ENCODE measurements at places on chromosomes 1 and 21.

DNA sequence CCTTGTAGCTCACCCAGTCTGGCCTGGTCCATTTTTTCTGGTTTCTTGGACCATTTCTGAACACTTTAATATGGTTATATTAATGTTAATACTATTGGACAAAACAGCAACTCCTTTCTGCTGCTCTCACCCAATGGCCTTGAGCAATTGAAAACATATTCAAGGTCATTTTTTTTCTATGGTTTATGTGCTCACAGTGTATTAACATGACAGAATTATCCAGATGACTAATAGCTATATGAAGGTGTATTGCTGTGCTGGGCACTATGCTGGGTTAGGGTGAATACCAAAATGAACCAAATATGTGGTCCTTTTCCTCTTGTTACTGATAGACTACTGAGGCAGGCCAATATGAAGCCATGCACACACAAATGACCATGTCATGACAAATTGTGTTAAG is 591.6 kb upstream of the PLXNA2 start:
- DNase-seq: no peak

DNA sequence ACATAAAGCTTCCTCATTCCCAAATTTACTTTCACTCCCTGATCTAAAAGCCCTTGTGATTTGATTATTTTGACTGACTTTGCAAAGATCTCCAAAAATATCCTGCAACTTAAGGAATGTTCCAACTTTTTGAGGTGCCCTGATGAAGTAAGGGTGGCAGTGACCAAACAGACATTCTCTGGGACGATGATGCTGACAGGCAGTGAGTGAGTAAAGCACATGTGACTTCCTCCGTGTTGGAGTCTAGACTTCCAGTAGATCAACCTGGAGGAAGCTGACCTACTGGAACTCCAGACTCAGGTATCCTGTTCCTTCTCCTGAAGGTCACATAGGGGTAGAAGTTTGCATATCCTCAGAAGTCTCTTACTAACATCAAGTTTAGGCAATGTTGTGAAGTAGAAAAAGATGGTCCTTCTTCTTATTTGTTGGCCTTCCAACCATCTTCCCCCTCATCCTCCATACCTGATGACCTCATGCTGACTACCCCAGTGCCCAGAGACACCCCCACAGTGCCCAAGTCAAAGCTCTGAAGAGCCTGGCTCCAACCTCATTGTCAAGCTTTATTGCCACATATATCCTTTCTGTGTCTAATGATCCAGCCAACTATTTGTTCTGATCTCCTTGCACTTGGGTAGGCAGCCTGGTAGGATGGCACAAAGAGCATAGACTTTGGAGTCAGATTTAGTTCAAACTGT is 16.0 kb downstream of the TNFSF4 start:
- peak; percentile 18 for DNase-seq

- no peak for DNase-seq
These were observed 60.4 kb upstream of the ATP1A1 start for GRCh38 chr1:116312681-116313069.

DNA sequence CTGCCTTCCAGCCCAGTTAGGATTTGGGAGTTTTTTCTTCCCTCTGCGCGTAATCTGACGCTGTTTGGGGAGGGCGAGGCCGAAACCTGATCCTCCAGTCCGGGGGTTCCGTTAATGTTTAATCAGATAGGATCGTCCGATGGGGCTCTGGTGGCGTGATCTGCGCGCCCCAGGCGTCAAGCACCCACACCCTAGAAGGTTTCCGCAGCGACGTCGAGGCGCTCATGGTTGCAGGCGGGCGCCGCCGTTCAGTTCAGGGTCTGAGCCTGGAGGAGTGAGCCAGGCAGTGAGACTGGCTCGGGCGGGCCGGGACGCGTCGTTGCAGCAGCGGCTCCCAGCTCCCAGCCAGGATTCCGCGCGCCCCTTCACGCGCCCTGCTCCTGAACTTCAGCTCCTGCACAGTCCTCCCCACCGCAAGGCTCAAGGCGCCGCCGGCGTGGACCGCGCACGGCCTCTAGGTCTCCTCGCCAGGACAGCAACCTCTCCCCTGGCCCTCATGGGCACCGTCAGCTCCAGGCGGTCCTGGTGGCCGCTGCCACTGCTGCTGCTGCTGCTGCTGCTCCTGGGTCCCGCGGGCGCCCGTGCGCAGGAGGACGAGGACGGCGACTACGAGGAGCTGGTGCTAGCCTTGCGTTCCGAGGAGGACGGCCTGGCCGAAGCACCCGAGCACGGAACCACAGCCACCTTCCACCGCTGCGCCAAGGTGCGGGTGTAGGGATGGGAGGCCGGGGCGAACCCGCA is at the start of gene PCSK9:
Gene PCSK9, plus strand, starts transcription at position 207 of the 741 bp plus-strand sequence. Its CDS starts 290 bp downstream, at position 497.
- peak; percentile 40 for DNase-seq

- DNase-seq: no peak
These were observed 344.0 kb downstream of the ASTN1 start for GRCh38 chr1:176820391-176821031.

- no peak for DNase-seq
These were observed 4.5 kb upstream of the HES4 start for GRCh38 chr1:1004420-1004779.

DNA sequence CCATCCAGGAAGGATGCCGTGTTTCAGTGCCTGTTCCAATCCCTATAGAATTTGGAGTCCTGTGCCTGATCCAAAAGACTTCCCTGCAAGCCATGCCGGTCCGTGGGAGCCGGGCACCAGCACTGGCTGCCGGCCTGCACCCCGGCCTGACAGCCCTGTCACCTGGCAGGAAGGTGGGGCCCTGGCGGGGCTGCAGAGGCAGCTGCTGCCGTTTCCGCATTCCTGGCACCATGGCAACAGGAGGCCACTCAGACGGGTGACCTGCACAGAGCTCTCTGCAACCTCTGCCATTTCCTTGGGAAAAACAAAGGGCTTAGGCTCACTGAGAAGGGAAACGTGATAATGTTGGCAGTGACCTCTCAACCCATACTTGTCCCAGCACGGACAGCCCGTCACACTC is 63.2 kb upstream of the TMEM51 start:
- no peak for DNase-seq

GRCh38 chr1:64505232-64505943 is 35.5 kb downstream of the CACHD1 start:
- DNase-seq: no peak

DNA sequence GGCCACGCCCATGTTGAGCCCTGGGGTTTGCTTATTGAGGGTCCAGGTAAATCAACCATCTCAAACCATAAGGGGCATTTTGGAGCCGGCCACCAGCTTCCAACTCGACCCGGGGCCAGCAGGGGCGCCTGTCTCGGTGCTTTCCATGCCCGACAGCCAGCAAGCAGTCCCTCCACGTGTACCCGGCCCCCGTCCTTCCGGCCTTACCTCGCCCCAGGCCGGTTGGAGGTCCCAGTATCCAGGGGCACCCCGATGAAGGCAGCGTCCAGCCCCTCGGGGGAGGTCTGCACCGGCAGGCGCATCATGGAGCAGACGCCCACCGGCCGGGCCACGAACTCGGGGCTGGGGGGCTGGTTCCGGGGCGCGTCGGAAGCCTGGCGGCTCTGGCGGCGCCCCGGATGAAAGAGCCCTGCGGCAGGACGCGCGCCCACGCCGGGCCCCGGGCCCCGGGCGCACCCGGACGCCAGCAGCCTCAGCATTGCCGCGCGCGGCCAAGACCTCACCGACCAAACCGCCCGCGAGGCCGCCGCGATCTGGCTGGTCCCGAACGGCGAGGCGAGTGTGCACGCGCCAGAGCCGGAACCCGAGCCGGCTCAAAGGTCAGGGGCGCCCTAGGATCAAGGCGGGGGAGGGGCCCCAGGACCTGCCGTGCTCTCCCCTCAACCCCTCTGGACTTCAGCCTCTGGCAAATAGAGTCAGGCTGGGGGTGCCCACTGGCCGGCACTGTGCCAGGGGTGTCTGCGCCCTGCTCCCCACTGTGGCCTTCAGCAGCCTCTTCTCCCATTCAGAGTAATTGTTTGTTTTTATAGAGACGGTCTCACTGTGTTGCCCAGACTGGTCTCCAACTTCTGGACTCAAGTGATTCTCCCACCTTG is at the start of gene AGMAT:
Gene AGMAT, minus strand, starts transcription at position 563 of the 875 bp plus-strand sequence. Its CDS starts 84 bp downstream, at position 479.
- DNase-seq: peak; percentile 60

- DNase-seq: no peak
These were observed 75.0 kb downstream of the XCL2 start for GRCh38 chr1:168468822-168469221.

DNA sequence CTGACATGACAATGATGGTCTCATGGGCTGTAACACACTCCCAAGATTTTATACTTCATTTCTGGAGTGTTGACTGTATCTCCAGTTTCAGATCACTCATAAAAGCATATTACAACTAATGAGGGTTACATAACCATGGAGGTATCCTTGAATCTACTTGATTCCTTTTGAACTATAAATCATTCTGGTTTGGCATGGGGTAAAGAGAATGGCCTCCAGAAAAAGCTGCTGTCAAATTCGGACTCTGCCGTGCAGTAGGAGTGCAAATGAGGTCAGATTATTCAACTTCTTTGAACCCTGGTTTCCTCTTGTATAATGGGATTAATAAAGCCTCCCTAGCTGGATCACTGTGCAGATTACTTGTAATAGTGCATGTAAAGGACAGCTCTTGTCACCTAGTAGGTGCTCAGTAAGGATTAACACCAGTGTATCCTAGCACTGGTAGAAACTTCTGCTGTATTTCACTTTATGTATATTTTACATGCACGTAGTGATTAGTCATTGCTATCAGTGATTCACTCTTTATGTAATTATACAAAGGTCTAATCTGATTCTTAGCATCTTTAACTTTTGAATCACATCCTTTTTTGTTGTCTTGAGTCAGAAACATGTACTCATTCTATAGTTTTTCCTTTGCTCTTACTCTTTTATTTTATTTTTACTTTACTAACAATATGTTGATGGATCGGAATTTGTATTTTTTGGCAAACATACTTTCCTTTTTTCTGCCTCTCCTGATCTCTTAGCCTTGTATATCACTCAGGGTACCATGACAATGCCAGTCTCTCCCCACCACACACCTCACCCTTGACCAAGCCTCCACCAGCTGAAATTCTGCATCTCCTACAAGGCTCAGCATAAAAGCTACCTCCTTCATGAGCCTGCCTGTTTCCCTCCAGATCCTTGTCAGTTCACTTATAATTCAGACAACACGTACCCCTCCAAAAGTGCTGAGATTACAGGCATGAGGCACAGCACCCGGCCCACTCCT is 3.2 kb downstream of the LRRC8C start:
- DNase-seq: peak; percentile 75

GRCh38 chr1:65792669-65793358 is at the start of gene PDE4B:
Gene PDE4B (plus strand): TSS chr1:65792895.
- peak; percentile 77 for DNase-seq

DNA sequence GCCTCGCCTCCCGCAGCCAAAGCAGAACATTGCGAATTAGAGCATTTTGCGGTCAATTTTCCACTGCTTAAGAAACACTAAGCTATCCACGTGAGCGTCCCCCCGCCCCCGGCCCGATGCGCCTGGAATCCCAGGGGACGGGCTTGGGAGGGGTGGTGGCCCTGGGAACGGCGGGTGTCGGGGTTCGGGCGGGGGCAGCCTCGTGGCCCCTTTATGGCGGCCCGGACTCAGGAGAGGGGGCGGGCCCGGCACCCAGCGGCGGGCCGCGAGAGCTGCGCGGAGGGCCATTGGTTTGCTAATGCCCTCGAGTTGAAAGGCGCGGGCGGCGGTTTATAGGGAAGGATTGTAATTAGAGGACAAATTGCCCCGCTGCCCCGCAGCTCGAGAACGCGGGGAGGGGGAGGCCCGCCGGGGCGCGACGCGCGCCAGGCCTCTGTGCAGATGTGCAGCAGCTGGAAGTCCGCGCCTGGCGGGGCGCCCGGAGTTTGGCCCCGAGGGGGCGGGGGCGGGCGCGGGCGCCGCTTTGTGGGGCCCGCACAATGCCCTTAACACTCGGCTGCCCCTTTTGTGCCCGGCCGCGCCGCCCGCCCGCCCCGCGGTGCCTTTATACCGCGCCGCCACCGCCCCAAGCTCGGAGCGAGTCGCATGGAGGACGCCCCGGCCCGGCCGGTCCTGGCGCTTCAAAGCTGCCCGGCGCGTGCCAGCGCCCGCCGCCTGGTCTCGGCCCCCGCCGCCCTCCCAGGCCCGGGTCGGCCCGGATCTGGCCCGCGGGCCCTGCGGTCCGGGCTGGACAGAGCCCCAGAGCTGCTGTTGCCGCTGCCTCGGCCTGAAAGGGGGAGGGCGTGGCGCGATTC is 1.9 kb upstream of the HES3 start:
- DNase-seq: no peak

GRCh38 chr1:43372172-43372571 is 4.4 kb upstream of the ELOVL1 start:
- DNase-seq: peak; percentile 51

DNA sequence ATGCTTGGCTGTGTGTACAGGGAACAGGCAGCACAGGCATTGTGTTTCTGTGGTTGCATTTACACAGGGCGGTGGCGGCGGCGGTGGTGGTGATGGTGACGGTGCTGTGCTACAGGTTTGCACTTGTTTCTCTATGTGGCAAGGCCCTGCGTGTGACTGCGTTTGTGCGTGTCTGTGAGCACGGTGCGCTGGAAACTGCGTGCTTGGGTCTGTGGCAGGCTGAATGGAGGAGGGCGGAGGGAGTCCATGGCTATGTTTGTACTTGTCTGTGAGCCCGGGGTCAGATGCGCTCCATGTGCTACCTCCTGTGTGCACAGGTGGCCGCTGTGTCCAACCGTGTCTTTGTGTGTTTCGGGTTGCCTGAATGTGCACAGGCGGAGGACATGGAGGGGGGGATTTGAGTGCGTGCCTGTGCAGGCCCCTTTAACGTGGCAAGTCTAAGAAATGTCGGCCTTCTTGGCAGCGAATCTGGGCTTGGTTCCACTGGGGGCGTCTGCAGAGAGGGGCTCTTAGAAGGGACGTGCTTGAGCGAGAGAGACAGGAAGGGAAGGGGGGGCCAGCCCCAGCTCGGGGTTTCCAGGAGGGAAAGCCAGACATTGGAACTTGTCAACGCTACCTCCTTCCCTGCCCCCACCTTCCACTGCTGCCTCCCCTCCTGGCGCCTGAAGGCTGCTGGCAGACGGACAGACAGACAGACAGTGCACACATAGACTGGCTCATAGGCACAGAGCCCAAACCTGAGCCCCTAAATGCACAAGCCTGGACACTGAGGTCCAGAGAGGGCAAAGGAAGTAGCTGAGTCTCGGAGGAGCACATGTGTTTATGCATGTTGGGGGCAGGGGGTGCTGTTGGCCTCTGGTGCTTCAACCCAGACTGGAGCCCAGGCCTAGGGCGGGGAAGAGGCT is 32.7 kb upstream of the WASF2 start:
- DNase-seq: no peak

DNA sequence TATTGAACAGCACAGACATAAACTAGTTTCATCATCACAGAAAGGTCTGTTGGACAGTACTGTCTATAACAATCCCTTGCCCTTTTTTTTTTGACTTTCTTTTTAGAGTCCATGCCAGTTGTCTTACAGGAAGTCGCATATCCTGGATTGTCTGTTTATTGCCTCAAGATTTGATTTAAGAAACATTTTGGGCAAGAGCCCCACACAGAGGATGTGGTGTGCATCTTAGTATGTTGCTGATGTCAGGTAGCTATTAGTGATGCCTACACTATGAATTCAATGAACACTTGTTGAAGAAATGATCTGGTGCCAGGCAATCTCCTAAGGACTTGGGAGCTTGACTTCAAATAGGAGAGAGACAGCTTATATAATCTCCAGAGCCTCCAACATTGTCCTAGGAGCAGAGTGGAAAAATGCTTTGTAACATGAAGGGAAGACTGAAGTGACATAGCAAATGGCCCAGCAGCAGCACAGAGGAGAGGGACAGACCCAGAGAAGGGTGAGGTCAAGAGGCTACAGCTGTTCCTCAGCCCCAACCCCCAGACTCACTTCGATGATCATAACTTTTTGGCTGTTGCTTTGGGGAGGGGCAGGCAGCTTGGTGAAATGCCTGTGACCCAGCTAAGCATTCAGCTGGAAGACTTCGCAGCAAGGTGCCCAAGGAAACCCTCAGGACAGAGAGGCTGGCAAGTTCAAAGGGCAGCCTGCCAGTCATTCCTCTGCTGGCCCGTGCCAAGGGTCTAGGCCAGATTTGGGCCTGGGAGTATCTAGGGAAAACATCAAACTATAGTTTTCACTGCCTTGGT is 7.5 kb upstream of the RAB29 start:
- no peak for DNase-seq

Data from EL (cell line).